ENCODE measurements at places on chromosomes 6 and 20. TPM values are rescaled to one million over a fixed set of nuclear protein-coding genes. Genes with fewer than 3 reads are reported as not detected.
A peak's percentile ranks its signal among the peaks of the same experiment; 100 is the strongest.

The PRICKLE4 gene
- total RNA-seq: not detected

The RNF144B gene
- total RNA-seq: 9.4 TPM

The COL11A2 gene
- total RNA-seq: 2.5 TPM

The GNAS-AS1 gene
- total RNA-seq: 2.3 TPM

GRCh38 chr6:24775520-24776058 lies 852 bp downstream of the GMNN start:
- DNase-seq: peak; percentile 29

GRCh38 chr6:137020776-137021175 lies 24.0 kb downstream of the IL20RA start:
- no peak for DNase-seq

GRCh38 chr20:57060407-57061050 lies 205.9 kb downstream of the BMP7 start:
- no peak for DNase-seq

GRCh38 chr20:51236421-51236820 lies 213.5 kb upstream of the KCNG1 start:
- no peak for DNase-seq

DNA sequence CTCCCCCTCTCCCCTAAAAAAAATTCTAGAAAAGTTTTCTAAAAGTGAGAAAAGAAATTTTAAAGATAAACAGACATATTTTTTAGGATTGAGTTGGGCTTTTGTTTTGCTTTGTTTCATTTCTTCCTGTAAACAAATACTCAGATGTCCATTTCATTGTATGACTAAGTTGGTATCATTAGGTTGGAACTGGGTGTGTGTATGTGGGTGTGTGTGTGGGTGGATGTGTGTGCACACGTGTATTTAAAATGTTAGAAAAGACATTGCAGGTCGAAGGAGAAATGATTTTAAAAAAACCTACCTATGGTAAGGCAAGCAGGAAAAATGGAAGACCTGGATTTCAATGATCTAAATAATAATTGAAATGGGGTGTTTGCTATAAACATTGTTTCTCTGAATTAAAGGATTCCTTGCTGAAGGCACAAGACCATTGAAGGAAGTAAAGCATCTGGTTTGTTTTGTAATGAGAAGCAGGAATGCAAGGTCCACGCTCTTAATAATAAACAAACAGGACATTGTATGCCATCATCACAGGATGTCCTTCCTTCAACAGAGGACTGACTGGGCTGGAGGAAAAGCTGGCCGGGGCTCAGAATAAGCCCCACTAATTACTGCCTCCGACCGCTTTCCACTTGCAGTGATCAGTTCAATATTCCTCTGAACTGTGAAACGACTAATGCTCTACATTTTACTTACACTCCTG lies 996 bp upstream of the PRDM1 start:
- no peak for DNase-seq

DNA sequence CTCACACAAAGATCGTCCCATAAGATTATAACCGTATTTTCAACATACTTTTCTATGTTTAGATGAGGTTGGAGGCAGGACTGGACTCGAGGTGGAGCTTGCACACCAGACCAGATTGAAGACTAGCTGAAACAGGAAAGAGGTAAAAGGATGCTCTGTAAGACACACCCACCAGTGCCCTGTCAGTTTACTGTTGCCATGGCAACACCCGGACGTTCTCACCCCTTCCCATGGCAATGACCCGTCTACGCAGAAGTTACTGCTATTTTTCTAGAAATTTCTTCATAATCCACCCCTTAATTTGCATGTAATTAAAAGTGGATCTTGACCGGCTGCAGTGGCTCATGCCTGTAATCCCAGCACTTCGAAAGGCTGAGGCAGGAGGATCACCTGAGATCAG lies 13.6 kb upstream of the SRSF6 start:
- DNase-seq: no peak

- DNase-seq: peak; percentile 5
Observed at GRCh38 chr6:120826253-120826652, 508.0 kb downstream of the TBC1D32 start.
